ENCODE measurements at places on chromosomes 3 and 15.

DNA sequence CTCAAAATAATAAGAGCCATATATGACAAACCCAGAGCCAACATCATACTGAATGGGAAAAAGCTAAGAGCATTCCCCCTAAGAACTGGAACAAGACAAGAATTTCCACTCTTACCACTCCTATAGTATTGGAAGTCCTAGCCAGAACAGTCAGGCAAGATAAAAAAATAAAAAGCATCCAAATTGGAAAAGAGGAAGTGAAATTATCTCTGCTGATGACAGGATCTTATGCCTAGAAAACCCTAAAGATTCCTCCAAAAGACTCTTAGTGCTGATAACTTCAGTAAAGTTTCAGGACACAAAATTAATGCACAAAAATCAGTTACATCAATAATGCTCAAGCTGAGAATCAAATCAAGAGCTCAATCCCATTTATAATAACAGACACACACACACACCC, 45.9 kb upstream of the SLC2A2 start:
- no peak for DNase-seq

GRCh38 chr3:155603302-155603701, 141.6 kb downstream of the PLCH1 start:
- no peak for DNase-seq

DNA sequence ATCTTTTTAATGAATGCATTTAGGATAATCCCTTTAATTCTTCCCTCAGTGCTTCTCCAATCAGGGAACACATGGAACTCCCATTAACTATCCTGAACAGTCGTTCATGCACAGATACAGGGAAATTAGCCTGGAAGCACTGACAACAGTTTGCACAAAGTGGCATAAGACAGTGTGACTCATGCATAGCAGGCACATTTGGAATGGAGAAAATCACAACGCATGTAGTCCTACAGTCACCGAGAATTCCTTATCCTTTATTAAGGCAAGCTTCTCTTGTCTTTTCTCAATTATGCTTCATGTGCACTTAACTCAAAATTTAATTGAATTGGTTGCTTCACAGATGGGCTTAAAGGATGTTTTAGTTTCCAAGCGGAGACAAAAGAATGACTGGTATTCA, 155.0 kb upstream of the CRBN start:
- no peak for DNase-seq

DNA sequence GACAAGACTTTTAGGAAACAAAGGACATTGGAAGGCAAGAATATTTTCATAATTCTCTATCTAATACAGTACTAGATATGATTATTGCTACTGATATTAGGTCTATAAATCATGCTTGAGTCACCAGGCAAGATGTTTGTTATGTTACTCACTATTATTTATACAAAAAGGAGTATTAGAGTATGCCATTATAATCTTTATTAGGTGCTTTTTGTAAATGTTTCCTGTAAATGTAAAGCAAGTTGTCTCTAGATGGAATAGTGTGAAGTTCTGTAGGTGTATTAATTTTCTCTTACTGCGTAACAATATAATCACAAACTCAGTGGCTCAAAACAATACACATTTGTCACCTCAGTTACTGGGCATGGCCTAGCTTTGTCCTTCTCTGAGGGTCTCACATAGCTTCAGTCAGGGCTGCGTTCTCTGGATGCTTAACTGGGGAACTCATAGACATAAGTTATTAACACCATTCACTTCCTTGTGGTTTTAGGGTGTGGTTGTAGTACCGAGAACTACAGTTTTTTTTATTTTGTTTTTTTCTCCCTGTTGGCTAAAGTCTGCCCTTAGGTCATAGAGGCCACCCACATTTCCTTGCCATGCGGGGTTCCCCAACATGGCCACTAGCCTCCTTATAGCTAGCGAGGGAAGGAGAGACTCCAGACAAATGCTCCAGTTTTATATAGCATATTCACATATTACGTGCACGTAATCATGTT, 20.3 kb upstream of the MAP3K13 start:
- DNase-seq = no peak

DNA sequence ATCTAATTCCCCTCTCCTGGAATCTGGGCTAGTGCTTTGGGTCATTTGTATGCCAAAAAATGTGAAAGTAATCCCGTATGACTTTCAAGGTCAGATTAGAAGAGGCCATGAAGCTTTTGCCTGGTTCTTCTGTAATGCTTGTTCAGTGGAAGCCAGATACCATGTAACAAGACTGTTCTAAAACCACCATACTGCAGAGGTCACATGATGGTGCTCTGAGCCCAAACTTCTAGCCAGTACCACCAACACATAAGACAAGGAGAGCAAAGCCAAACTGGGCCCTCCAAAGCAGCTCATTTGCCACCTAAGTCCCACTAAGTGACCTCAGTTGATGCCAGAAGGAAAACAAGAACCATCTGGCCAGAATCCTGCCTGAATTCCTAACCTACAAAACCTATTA, 64.3 kb upstream of the MELTF start:
- DNase-seq = no peak

DNA sequence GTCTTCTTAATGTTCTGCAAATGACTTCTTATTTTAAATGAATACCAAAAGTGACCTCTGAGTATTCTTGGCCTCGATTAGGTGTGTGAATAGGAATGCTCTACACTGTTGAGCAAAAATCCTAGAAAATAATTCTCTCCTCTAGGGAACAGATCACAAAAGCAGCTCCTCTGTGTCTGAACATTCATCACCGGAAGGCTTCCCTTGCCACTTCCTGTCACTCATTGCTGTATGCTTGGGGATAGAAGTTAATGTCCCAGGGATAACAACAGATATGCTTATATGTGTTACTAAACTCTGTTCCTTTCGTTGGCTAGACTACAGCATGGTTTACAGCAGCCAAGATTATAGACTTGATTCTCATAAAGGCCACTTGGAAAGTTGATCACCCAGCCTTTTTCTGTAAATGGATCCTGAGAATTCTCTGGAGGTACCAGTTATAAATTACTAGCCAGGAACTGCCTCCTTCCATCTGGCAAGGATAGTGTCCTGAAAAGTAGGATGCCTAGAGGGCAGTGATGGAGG, 16.0 kb upstream of the PTX3 start:
- DNase-seq = no peak

DNA sequence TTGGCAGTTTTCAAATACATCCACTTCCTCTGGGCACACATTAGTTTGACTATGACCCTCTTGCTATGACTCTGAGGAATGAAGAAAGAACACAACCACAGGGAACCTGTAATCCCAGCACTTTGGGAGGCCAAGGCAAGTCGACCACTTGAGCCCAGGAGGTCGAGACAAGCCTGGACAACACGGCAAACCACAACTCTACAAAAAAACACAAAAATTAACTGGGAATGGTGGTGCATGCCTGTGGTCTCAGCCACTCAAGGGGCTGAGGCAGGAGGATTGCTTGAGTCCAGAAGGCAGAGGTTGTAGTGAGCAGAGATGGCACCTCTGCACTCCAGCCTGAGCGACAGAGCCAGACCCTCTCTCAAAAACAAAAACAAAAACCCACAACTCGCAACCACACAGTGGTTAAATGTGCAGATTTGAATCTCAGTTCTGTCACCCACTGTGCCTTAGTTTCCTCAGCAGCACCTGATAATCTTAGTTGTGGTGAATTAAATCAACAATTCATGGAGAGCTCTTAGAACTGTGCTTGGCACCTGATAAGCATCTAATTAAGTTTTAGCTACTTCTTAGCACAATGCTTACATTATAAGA, 65.7 kb downstream of the MYLK start:
- DNase-seq = no peak

GRCh38 chr15:76991741-76992645, 2.9 kb upstream of the PSTPIP1 start:
- DNase-seq = no peak

DNA sequence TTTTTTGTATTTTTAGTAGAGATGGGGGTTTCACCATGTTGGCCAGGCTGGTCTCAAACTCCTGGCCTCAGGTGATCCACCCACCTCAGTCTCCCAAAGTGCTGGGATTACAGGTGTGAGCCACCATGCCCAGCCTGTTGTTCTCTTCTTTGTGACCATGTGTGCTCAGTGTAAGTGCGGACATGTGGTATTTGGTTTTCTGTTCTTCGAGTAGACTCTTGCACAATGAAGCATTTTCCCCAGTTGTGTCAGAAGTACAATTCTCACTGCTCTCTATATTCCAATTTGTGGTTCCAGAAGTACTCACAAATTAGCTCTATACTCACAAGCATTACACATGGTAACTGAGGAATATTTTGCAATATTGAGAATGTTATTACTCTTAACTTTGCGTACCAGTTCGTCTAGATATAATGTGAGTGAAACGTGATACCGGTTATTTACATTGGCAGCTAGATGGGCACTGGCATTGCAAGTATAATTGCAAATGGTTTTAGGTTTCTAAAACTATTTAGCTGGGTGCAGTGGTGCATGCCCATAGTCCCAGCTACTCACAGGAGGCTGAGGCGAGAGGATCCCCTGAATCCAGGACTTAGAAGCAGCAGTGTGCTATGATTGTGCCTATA, 34.2 kb upstream of the MTMR14 start:
- DNase-seq = no peak

DNA sequence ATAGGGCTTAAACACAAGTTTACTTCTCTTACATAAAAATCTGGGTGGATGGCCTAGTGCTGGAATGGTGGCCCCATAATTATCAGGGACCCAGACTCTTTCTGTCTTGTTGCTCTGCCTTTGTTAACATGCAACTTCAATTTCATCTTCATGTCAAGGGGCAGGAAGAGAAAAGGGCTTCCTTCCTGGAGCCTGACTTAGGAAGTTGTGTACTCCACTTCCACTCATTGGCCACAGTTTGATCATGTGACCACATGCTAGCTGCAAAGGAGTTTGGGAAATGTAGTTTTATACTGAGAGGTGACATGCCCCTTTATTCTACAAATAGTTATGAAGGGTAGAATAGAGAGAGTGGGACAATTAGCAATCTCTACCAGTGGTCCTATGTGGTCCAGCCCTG, 39.3 kb downstream of the RHCG start:
- DNase-seq = no peak
